ENCODE measurements at places on chromosomes 5 and 9.
A peak's percentile ranks its signal among the peaks of the same experiment; 100 is the strongest.

GRCh38 chr9:36779582-36779981 is 206.9 kb downstream of the MELK start:
- DNase-seq: no peak

- DNase-seq: no peak
These were observed 81.2 kb downstream of the COL27A1 start for GRCh38 chr9:114236391-114237138.

DNA sequence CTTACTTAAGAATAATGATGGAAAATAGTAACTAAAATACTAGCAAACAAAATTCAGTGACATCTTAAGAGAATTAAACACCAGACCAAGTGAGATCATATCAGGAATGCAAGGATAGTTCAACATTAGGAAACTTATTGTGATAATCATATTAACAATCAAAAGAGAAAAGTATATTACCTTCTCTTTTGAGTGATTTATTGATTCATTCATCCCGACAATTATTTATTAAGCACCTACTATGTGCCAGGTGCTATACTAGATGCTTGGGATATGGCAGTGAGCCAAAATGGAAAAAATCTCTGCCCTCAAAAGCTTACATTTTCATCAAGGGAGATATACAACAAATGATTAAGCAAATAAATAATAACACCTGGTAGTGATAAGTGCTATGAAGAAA is 23.7 kb upstream of the PURA start:
- DNase-seq: no peak

- DNase-seq: no peak
These were observed 186.4 kb downstream of the CAAP1 start for GRCh38 chr9:26706223-26706622.

- DNase-seq: no peak
These were observed 1.5 kb upstream of the ZFR start for GRCh38 chr5:32445831-32446614.

DNA sequence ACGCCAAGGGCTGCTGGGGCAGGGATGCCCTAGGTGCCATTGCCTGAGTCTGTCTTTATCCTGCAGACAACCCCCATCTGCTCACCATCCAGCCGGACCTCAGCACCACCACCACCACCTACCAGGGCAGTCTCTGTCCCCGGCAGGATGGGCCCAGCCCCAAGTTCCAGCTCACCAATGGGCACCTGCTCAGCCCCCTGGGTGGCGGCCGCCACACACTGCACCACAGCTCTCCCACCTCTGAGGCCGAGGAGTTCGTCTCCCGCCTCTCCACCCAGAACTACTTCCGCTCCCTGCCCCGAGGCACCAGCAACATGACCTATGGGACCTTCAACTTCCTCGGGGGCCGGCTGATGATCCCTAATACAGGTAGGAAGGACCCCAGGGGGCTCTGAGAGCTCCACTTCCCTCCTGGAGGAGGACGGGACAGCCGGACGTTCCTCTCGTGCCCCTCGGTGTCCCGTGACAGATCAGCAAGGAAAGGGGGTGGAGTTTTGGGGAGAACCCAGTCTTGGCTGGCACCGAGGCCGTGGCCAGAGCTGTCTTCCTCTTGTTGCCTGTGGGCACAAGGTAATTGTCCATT is 24.9 kb downstream of the HK3 start:
- DNase-seq: no peak

DNA sequence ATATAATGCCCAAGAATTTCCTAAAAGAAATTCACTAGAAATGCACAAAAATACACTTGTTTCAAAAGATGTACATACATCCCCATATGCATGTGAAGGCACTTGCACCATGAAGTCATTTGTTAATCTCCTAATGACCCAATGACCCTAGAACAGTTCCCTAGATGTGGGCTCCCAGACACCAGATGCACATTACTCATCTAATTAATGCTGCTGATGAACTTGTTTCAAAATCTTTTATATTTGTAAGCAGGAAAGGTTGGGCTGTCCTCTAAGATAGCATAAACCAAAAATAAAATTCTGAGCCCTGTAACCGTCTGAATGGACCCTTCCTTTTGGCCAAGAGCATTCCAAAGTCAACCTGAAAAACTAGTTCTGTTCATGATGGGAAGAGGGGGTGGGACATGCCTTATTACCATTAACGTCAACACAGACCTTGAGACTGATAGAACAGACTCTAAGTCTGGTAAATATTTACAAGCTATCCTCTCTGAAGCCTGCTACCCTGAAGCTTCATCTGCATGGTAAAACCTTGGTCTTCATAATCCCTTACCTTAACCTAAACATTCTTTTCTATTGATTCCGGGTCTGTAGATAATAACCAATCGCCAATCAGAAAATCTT is 91.0 kb upstream of the DAPK1 start:
- no peak for DNase-seq

DNA sequence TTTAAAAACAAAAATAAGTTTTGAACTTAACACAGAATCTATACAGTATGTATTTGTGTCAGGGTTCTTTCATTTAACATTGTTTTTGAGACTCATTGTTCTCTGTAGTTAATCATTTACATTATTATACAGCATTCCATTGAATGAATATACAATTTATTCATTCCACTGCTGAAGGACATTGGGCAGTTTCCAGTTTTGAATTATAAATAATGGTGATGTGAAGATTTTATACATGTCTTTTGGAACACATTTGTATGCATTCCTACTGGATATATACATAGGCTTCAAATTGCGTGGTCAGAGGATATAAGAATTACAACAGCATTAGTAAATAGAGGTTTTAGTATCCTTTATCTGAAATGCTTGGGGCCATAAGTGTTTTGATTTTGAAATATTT is 72.0 kb downstream of the CEP120 start:
- no peak for DNase-seq

GRCh38 chr9:135015096-135015495 is 72.4 kb upstream of the OLFM1 start:
- no peak for DNase-seq

DNA sequence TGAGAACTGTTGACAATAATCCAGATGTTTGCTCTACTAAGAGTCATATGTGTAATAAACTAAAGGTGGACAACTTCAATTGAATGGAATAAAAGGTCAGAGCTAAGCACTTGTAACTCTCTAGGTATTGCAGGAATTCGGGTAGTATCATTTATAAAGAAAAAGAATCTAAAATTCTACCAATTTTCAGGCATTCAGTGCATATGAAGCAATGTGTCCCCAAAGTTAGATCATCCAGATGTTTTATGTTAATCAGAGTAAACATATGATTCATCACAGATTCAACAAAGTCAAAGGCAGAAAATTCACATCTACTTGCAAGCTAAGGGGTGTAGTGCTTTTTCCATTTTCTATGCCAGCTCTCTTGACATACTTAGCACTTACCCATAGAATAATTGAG is 477.1 kb downstream of the PDE4D start:
- DNase-seq: no peak

- no peak for DNase-seq
These were observed 25.7 kb downstream of the SYK start for GRCh38 chr9:90827181-90827871.

DNA sequence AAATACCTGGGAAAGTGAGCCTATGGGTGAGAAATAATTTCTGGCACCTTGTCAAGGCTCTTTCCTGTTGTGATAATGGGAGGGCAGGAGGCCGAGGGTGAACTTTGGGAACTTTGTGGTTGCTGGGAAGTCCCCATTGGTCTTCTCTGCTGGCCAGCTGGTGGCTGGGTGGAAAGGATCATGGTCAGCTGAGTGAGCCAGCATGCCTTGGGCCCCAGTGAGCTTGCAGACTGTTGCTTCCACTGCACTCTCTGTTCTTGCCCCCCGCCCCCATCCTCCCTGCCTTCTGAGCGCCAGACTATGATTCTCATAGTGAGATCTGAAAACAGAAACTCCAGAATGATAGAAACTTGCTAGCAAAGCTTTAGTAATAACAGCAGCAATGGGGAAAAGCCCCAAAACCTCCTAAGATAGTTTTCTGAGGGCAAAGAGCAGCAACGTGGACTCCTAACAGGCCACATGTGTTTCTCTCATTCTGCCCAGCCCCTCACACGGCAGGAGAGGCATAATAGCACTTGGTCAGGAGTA is 139.2 kb upstream of the SMARCA2 start:
- DNase-seq: no peak

GRCh38 chr9:33884856-33885701 is 68.1 kb downstream of the UBE2R2 start:
- DNase-seq: no peak

- no peak for DNase-seq
These were observed 1.8 kb downstream of the RPL12 start for GRCh38 chr9:127449332-127449966.

DNA sequence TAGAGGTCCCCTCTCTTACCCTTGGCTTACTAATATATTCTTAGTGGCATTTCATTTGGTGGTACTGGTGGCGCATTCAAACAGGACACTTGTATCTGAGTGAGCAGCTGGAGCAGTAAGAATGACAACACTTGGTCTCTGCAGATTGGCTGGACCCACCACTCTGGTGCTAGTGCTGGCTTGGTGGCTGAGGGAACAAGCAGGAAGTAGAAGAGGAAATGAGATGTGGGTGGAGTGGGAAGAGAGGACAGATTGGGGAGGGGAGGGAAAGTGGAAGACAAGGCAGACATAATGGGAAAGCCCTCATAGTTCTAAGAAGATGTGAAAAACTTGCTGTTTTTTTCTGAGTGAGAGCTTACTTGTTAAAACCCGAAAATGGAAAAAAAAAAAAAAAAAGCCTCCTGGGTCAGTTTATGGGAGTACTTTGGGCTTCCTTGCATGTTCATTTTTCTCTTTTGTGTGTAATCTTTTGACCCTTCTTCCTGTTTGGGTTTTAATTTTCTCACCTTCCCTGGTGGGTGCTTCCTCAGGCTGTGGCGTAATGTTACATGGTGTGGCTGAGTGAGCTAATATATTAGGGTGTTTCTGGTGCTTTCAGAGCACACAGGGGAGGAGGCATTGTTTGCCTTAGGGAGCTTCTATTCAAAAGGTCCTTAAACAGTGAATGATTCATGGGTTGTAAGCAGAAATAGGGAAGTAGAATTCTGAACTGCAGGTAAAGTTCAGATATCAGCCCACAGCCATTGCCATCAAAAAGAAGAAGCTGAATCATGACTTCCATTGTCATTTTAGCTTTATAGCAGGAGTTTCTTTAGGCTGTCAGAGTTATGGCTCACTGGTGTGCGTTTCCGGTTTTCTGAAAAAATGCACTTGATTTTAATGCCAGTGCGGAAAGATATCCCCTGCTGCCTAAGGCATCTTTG is 52.3 kb downstream of the TLE4 start:
- peak; percentile 62 for DNase-seq

GRCh38 chr5:54325610-54326311 is 15.4 kb upstream of the ARL15 start:
- DNase-seq: no peak

GRCh38 chr5:96885518-96886338 is 9.4 kb downstream of the ERAP2 start:
- no peak for DNase-seq

DNA sequence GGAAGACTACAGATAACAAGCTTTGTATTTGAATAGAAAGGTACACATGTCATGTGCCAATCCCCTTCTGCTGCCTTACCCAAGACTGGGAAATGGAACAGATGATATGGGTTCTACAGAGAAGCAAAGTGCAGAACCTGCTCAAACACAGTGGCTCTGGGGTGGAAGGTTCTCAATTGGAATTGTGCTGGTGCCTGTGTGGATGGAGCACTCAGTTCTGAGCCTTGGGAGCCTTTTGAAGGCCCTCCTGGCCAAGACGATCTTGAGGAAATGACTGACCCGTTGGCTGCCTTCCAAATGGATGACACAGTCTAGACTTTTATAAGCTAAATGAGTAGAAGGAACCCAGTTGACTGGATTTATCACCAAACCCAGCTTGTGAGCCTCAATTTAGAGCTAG is 4.2 kb upstream of the PRSS3 start:
- no peak for DNase-seq

- DNase-seq: peak; percentile 24
These were observed at the start of gene PDE8B for GRCh38 chr5:77210091-77210963. Gene PDE8B, plus strand, starts transcription at chr5:77210680. Its CDS starts 246 bp downstream, at chr5:77210926.

- no peak for DNase-seq
These were observed 439.5 kb upstream of the CD180 start for GRCh38 chr5:67636091-67636490.

GRCh38 chr5:171669571-171669970 is 116.0 kb upstream of the SMIM23 start:
- no peak for DNase-seq

DNA sequence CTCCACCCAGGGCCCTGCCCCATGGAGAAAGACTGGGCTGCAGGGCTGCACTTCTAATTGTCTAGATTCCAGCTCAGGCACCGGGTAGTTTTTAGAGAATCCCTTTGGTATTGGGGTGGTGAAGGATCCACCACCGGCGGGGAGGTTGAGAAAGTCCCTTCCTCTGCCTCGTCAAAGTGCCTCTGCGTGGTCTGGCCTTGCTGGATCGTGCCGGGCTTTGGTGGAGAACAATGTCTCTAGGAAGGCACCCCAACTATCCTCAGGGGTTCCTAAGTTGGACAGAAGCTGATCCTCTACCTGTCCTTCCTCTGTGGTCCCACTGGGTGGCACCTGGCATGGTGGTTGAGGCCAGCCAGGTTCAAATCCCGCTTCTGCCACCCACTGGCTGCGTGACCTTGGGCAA is 7.3 kb upstream of the AMBP start:
- no peak for DNase-seq

GRCh38 chr5:76450054-76450453 is 47.0 kb downstream of the IQGAP2 start:
- DNase-seq: no peak

- DNase-seq: no peak
These were observed 286.4 kb upstream of the CDH12 start for GRCh38 chr5:23139338-23140171.

DNA sequence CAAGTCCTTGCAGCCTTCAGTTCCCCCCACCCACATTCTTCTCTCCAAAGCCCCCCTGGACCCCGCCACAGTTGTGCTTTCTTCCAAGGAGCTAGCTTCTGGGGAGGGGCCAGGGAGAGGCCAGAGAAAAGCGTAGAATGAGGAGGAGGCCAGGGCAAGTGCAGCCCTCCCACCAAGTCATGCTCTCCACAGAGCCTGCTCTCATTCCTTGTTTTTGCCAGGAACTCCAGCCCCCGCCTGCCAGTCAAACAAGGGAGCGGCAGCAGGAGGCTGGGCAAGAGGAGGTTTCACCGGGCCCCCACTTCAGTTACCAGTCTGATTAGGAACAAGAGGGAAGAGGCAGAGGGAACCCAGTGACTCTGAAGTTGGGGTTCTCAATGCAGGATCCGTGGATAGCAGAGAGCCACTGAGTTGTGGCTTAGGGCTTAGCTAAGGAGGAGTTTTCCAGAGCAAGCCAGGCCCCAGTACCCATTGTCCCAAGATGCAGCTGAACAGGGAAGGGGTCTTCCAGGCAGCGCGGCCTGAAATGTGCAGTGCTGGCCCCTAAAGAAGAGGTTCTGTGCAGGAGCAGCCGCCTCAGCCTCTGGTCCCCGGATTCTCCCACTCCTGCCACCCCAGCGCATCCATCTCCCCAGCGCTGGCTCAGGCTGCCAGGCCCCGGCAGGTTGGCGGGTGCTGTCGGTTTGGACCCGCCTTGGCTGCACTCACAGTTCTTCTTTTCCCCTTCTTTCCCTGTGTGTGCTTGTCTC is 120.6 kb downstream of the DAB2IP start:
- no peak for DNase-seq

Measured in DND-41 (cell line).